NCI-H2227 treated with DMSO at 0.1 percent for 48 hours (cell line): ENCODE measurements at places on chromosomes 13 and 19.

- DNase-seq = no peak
Observed at GRCh38 chr13:113666329-113666670, 719 bp upstream of the GRK1 start.

GRCh38 chr19:1893791-1894190, 8.5 kb upstream of the ABHD17A start:
- no peak for DNase-seq

DNA sequence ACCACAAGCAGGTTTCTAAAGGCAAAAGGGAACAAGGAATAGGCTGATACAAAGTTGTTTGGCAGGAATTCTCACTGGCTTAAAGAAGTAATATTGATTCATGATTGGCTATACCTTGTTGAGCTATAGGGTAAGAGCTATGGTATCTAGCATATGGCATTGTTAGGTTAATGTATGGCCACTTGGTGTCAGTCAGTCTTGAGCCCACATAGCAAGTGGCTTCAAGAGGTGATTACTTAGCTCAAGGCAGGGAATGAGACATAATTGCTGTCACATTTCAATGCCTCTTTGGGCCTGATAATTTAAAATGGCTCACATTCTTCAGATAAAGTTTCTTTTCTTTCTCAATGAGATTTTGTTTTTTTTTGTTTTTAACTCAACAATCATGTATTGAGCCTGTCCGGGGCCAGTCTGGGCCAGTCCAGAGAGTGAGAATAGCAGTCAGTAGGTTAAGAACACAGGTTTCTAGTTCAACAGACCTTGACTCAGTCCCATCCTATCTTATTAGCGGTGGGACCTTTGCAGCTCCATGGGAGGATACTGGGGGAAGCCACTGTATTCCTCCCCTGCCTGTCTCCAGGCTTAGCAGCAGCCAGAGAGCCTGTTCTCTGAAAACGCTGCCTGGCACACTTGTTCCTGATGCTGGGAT, 45.8 kb upstream of the RCBTB2 start:
- no peak for DNase-seq

GRCh38 chr19:31214086-31214485, 135.2 kb downstream of the TSHZ3 start:
- no peak for DNase-seq

GRCh38 chr19:35409191-35409590, 38.3 kb downstream of the GPR42 start:
- DNase-seq = no peak

DNA sequence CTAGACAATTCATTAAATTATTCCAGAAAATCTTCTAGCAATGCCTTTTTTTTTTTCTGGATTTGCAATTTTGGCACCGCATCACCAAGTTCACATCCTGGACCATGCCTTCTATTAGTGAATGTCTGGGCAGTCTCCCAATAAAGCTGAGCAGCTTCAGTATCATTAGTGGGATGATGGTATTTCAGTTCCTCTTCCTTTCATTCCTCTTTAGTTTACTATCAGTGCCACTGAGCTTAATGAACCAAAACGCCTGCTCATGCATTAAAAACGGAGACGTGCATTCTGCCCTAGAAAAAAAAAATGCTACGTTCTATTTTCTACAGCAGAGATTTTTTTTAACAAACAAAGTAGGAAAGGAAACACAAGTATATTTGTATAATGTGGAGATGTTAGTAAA, 343.0 kb downstream of the PCDH9 start:
- DNase-seq = no peak

- peak; percentile 88 for DNase-seq
Observed at GRCh38 chr19:45406226-45407090, at the start of gene POLR1G. POLR1G (plus strand) TSS chr19:45406644; CDS start chr19:45406697, 53 bp downstream.

GRCh38 chr19:18508585-18508984, 13.3 kb downstream of the ELL start:
- no peak for DNase-seq

DNA sequence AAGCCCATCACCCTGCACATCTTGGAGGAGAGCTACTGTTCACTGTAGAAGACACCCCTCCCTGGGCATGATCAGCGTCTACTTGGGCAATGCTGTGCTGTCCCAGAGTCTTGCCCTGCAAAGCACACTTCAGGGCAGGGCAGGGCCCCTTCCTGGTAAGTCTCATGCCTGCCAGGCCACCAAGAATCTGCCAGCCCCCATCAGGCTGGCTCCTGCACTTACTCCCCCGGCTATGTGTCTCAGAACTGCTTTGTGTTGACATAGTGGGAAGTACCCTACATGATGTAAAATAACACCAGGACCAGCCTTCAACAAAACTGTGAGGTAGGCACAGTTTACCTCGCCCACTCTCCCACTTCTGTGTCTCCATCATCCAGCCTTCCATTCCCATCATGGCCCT, 27.8 kb upstream of the ATP12A start:
- DNase-seq = no peak

GRCh38 chr19:5172859-5173630, 167.6 kb downstream of the PTPRS start:
- no peak for DNase-seq

DNA sequence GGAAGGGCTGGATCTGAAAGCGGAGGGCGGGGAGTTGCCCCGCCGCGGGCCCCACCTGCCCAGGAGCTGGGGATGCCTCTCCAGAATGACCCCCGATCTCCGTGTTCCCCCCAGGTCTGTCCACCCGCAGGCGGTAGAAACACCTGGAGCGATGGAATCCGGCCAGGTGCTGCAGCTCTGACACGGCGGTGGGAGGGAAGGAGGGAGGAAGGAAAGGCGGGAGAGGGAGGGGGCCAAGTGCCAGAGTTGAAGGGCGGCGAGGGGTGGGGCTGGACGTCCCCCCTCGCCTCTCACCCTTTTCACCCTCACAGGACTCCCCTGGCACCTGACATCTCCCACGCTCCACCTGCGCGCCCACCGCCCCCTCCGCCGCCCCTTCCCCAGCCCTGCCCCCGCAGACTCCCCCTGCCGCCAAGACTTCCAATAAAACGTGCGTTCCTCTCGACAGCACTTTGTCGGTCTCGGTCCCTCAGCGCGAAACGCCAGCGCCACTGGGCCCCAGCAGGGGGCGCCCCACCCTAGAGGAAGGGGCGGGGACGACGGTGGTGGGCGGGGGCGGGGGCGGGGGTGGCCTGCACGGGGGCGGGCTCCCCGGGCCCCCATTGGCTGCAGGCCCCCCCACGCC, 337 bp upstream of the FXYD7 start:
- DNase-seq = peak; percentile 83

- no peak for DNase-seq
Observed at GRCh38 chr13:31007417-31007816, 75.0 kb downstream of the TEX26 start.

- no peak for DNase-seq
Observed at GRCh38 chr19:11657307-11657706, 60.0 kb downstream of the ZNF627 start.

DNA sequence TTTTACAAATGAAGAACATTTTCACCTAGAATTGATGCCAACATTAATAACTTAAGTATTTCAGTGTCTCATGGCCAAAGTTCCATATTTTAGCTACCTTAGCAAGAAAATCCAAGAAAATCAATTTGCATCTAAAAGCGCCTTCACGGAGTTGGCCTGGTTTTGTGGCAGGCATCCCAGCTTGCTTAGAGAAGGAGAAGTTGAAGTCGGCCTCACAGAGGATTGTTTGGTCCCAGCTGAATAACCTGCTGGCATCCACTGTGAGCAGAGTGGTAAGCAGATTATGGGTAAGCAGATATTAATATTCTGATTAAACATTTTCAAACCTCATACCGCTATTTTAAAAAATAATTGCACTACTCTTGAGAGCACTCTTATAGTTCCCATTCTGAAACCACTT, 62.3 kb upstream of the STARD13 start:
- no peak for DNase-seq

DNA sequence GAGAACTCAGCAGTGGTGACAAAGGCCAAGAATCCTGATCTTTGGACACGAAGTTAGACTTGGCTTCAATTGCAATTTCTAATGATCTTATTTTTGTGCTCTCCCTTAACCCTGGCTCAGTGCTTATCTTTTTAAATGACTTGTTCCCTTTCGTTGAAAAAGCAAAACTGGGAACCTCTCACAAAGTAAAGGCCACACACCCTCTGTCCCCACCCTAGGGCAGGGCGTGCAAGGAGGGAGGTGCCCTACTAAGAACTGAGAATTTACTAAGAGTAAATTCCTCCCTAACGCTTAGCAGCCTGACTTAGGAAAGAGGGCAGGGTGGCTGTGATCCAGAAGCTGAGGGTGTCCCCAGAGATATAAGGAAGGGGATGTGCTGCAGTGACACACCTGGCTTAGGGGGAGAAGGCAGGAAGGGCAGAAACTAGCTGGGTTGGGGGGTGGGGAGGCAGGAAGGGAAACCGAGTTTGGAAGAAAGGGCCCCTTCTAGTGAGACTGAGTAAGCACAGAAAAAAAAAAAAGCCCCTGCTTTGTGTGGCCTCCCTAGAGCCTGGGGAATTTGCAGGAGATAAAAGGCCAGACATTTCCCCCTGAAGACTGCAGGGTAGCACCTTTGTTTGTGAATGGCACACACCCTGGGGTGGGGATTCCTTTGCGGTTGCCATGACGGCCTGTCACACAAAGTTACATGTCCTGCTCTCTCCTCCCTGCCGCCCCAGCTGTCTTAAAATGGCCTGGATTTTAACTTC, 435.1 kb downstream of the EFNB2 start:
- no peak for DNase-seq
